ENCODE measurements at places on chromosomes 7 and 10.

- DNase-seq: no peak
Measured at GRCh38 chr10:129968020-129968852, 4.2 kb upstream of the EBF3 start.

DNA sequence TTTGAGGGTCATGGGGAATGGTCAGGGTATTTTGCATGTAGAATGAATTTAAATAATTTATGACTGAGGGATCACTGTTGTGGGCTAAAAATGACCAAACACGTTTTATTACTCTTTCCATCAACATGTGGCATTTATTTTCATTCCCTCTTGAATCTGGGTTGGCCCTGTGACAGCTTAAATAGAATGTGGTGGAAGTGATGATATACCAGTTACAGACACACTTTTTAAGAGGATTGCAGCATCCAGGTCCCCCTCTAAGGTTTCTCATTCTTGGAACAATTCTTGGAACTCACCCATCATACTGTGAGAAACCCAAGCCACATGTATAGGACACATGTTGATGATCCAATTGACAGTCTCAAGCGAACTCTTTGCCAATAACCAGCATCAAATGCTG, 272.4 kb downstream of the ETV1 start:
- no peak for DNase-seq

DNA sequence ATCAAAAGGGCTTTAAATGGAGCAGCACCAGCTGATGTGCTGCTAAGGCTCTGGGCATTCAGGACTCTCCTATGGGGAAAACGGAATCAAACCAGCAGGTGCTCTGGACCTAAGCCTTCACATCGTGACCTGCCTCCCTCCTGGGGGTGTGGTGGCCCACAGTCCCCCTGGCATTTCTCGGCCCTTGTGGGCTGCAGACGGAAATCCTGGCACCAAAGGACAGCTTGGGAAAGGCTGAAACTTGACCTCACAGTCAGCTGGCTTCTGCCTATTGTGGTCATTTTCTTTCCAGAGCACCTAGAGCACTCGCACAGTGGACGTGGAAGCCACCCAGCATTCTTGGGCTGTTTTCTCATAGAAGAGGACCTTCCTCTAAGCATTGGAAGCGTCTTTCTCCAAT, 74.8 kb downstream of the TPST1 start:
- DNase-seq: no peak

- no peak for DNase-seq
Measured at GRCh38 chr10:15068802-15069201, 19.8 kb downstream of the ACBD7 start.

DNA sequence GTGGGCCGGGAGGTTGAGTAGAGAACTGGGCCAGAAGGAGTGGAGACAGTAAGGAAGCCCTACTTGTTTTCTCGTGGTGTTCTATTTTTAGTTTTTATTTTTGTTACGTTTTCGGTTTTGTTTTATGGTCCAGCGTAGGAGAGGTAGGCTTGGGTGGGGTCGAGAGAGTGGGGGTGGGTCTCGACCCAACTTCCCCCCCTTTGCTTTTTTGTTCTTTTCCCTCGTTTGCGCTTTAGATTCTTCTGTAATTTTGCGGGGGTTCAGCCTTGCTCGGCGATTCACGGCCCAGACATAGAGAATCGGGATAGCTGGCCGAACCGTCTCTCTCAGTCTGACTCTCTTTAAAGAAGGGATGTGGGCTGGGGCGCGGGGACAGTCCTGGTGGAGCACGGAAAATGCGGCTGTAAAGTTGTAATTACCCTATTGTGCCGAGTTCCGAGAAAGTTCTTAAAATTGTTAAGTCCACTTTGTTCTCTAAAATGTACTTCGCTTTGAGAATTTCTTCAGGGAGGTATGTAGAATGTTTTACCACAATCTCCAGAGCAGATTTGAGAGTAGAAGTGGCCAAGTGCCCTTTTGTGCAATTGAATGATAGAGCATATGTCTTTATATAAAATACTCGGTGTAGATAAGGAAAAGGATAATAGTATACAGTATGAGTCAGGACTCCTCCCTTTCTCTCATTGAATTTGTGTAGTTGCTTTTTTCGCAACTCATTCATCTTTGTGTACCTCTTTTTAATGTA, 816 bp downstream of the DMTF1 start:
- DNase-seq: no peak

- DNase-seq: no peak
Measured at GRCh38 chr7:47345857-47346298, 236.0 kb downstream of the TNS3 start.

Measured in esophagus squamous epithelium (tissue), 5 donors.